ENCODE measurements at places on chromosomes 3 and 15. TPM values are rescaled to one million over a fixed set of nuclear protein-coding genes. Genes with fewer than 3 reads are reported as not detected.

KLHL6 gene
- total RNA-seq: 2.5 TPM

SYNM gene
- 32.7 TPM for total RNA-seq

LMCD1 gene
- 65.8 TPM for total RNA-seq

CLCN2 gene
- 11.0 TPM for total RNA-seq

LRRIQ4 gene
- 0.33 TPM for total RNA-seq

ITGA11 gene
- 13.7 TPM for total RNA-seq

C2CD4A gene
- not detected for total RNA-seq

TRH gene
- 14.0 TPM for total RNA-seq

SERPINI2 gene
- not detected for total RNA-seq

XYLB gene
- total RNA-seq: 9.3 TPM

TMEM108 gene
- 16.1 TPM for total RNA-seq

MCTP2 gene
- 8.6 TPM for total RNA-seq

IL17RE gene
- 0.71 TPM for total RNA-seq

TGM5 gene
- 0.38 TPM for total RNA-seq

SNURF gene
- 55.8 TPM for total RNA-seq

C3orf20 gene
- 0.22 TPM for total RNA-seq

SPINK8 gene
- total RNA-seq: not detected

PRSS50 gene
- 1.2 TPM for total RNA-seq

RYK gene
- 116 TPM for total RNA-seq

CASR gene
- 0.05 TPM for total RNA-seq

UBE2E1 gene
- 93.1 TPM for total RNA-seq

STAC gene
- total RNA-seq: 13.7 TPM

FSIP1 gene
- total RNA-seq: 4.3 TPM

HYKK gene
- total RNA-seq: 11.1 TPM

SENP5 gene
- total RNA-seq: 76.6 TPM

RBPMS2 gene
- total RNA-seq: 0.93 TPM

ANKDD1A gene
- total RNA-seq: 10.4 TPM

SUSD5 gene
- total RNA-seq: 3.9 TPM

RLBP1 gene
- 102 TPM for total RNA-seq

COX17 gene
- 16.9 TPM for total RNA-seq

SLITRK3 gene
- 2.4 TPM for total RNA-seq

TM4SF18 gene
- 13.9 TPM for total RNA-seq

ARID3B gene
- 27.1 TPM for total RNA-seq

GP9 gene
- 1.2 TPM for total RNA-seq

All from camera-type eye (tissue), 1 donor.